ENCODE measurements at places on chromosomes 3 and 15.

- no peak for DNase-seq
Measured at GRCh38 chr3:161153480-161153879, 48.3 kb upstream of the B3GALNT1 start.

- no peak for DNase-seq
Measured at GRCh38 chr3:137041686-137042085, 83.9 kb downstream of the IL20RB start.

DNA sequence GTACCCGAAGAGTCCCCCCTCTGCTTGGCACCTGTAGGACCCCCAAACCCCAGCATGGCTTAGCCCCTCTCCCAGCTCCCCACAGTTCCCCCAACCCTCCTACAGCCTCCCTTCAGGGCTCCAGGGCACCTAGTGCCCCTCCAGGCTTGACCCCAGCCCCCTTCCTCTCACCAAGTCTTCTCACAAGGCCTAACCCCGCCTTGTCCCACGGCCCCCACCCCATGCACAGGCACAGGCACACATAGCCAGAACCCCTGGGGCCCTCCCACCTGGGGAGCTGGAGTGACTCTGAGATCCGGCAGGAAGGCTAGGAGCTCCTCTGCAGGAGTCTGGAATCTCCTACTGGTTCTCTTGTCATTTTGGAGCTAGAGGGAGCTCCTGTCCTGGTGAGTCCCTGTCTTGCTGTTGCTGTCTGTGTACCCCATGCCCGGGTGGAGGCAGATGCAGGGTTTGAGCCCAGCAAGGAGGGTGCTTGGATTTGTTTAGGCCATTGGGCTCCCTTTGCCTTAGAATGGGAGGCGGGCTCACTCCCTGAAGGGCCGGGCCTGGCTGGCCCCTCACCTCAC is 39.6 kb downstream of the KLF13 start:
- DNase-seq: peak; percentile 21

DNA sequence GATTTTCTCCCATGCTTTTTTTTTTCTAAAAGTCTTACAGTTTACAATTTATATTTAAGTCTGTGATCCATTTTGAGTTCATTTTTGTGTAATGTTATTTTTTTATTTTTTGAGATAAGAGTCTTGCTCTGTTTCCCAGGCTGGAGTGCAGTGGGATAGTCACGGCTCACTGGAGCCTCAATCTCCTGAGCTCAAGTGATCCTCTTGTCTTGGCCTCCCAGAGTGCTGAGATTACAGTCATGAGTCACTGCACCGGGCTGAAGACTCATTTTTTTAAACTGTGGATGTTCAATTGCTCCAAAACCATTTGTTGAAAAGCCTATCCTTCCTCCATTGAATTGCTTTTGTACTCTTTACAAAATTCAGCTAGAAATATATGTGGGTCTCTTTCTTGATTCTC is 19.5 kb downstream of the LNP1 start:
- no peak for DNase-seq

GRCh38 chr3:153232851-153233271 is 70.8 kb downstream of the RAP2B start:
- peak; percentile 76 for DNase-seq

GRCh38 chr3:45026957-45027356 is 854 bp downstream of the CLEC3B start:
- peak; percentile 85 for DNase-seq

DNA sequence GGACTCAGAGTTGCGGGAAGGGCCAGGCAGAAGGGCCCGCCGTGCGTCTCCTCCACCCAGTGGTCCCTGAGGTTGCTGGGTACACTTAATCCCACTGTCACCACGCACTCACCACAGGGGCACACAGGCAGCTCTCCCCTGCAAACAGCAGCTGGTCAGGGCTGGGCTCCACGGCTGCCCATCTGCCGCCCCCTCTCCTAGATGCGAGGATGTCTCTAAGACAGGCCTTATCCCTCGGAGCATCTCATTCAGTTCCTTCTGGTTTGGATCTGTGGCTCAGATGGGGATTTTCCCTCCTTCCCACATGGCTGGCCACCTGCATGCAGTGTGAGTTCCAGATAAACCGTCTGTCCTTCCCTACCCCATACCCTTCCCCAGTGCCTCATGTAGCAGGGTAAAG is 26.3 kb downstream of the MRPS11 start:
- DNase-seq: no peak

DNA sequence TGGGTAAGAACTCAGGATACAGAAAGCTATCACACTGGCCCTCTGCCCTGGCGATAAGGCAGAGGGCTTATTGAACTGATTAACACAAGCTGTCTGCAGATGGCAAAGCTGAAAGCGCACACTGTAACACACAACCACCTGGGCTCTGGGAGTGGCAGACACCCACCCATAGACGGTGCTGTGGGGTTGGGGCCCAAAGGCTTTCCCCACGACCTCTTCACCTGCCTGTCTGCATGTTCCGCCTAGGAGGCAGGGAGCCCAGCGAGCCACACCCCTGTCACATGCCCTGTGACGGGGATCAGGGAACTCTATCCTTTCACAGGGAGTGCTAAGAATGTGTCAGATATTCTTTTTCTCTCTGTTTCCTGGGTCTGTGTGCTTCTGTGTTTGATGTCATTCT is 12.1 kb upstream of the TFG start:
- DNase-seq: no peak

- DNase-seq: peak; percentile 13
Measured at GRCh38 chr3:14989943-14990779, 42.8 kb downstream of the NR2C2 start.

DNA sequence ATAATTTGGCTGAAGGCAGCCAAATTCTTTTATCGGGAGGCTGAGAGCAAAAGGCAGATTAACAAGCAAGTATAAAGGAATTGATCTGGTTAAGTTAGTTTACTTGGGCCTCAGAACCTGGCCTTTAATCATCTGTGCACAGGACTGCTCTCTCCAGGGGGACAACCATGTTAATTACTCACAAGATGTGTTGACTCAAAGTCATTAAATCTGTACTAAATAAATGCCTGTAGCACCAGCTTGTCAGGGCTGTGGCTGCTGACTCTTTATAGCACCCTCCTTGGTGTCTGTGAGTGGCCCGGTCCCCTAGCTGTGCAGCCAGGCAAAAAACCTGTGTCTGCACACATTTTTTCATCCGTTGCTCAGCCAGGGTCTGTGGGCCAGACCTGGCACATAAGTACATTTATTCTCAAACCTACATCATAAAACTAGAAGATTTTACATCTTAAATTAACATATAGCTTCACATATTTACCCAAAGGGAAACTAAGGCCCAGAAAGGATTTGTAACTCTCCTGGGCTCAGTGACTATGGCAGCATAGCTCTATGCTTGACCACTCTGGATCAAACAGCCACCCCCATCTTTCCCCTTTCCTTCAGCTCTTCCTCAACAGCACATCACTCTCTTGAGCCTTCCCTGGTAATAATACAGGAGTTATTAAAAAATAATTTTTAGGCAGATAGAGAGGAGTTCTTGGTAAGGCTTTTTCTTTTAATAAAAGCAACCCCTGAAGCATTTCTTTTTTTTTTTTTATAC is 51.4 kb downstream of the NCEH1 start:
- DNase-seq: no peak
